Body of pancreas (tissue), 4 donors: ENCODE measurements at places on chromosomes 13 and 19. TPM values are rescaled to one million over a fixed set of nuclear protein-coding genes. Genes with fewer than 3 reads are reported as not detected.

The SAMD1 gene
- 11.2 TPM for total RNA-seq

The CGB3 gene
- not detected for total RNA-seq

The NCAN gene
- not detected for total RNA-seq

The PLIN5 gene
- total RNA-seq, result 132 TPM

The CGB5 gene
- total RNA-seq, result not detected

The IL11 gene
- total RNA-seq, result not detected

The COL5A3 gene
- 9.6 TPM for total RNA-seq

GRCh38 chr19:35322014-35322413 lies 7.0 kb upstream of the CD22 start:
- H3K4me1 ChIP-seq, result no peaks in the 10 kb centered on the region
- H3K4me3 ChIP-seq, result no peak overlapping the region
- no peaks in the 10 kb centered on the region for H3K36me3 ChIP-seq
- no peaks in the 10 kb centered on the region for H3K27me3 ChIP-seq

DNA sequence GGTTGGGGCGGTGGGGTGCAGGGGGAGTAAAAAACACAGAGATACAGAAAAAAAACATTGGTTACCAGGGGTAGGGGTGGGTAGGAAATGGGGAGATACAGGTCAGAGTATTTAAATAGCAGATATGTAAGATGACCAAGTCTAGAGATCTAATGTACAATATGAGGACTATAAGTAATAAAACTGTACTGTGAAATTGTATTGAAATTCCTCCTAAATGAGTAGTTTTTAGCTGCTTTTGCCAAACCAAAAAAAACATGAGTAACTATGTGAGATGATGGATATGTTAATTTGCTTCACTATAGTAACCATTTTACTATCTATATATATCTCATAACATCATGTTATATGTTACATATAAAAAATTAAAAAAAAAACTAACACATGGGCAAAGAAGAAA lies 29.6 kb downstream of the VWA8 start:
- DNase-seq, result no peak
- H3K36me3 ChIP-seq, result no peaks in the 10 kb centered on the region
- no peaks in the 10 kb centered on the region for H3K4me1 ChIP-seq
- no peak overlapping the region for H3K27ac ChIP-seq

- no peak for DNase-seq
- H3K27me3 ChIP-seq, result no peaks in the 10 kb centered on the region
- no peaks in the 10 kb centered on the region for H3K36me3 ChIP-seq
- H3K4me1 ChIP-seq, result no peaks in the 10 kb centered on the region
- H3K4me3 ChIP-seq, result no peak overlapping the region
- no peak overlapping the region for H3K27ac ChIP-seq
Measured at GRCh38 chr13:74046431-74046830, 87.8 kb downstream of the KLF12 start.

DNA sequence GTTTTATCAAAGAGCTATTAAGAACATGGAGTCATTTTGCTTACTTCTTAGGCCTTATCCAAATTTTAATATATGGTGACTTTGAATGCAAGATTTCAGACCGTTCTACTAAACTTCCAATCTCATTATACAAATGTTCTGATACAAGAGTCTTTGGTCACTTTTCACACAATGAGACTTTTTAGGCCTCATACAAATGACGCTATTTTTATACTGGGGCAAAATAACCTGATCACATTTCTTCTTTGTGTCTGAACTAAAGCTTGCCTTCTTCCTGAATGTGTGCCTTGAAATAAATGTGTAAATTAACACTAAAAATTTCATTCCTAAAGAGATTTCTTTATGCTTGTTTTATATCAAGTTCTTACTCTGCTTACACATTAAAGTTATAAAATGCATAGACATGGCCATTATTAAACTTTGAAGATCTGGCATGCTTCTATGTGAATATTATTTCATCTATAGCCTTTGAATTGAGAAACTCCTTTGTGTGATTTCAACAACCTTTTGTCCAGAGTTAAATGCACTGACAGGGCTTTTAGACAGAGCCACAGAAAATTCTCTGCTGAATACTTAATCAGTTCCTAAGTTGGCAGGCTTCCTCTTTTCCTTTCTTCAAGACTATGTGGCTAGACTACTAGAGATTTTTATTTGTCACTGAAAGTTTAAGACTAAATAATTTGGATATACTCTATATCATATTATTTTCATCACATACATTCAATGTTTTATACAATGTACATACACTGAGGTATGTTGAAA lies 86.1 kb downstream of the EDNRB start:
- H3K27me3 ChIP-seq, result no peaks in the 10 kb centered on the region
- H3K4me3 ChIP-seq, result no peak overlapping the region
- no peak for DNase-seq
- no peaks in the 10 kb centered on the region for H3K36me3 ChIP-seq
- no peaks in the 10 kb centered on the region for H3K4me1 ChIP-seq

GRCh38 chr13:43141685-43142084 lies 118.3 kb downstream of the DNAJC15 start:
- H3K27ac ChIP-seq, result no peak overlapping the region
- H3K36me3 ChIP-seq, result no peaks in the 10 kb centered on the region
- H3K4me1 ChIP-seq, result no peaks in the 10 kb centered on the region
- DNase-seq, result no peak

GRCh38 chr13:114067381-114067885 lies 65.0 kb downstream of the RASA3 start:
- no peak overlapping the region for H3K27ac ChIP-seq
- no peaks in the 10 kb centered on the region for H3K27me3 ChIP-seq
- DNase-seq, result no peak

DNA sequence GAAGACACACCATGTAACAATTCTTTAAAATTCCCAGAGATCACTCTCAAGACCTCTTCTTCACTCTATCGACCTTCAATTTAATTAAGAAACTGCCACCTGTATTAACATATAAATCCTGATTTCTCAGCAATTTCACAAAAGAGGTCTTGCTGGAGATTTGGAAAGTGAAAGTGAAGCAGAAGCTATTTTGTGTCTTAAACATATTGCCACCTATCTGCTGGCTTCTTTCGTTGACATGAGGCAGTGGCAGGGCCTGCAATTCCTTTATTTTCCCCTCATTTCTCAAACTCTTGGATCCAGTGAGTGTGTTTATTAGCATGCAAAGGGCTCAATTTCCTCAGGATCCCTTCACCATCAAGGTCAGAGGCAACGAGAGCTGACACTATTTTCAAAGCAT lies 780.2 kb upstream of the SLITRK1 start:
- no peaks in the 10 kb centered on the region for H3K27me3 ChIP-seq
- H3K27ac ChIP-seq, result no peak overlapping the region
- H3K4me1 ChIP-seq, result peaks cover 10% of the 10 kb centered on the region
- no peak overlapping the region for H3K4me3 ChIP-seq

- H3K4me1 ChIP-seq, result no peaks in the 10 kb centered on the region
- H3K36me3 ChIP-seq, result no peaks in the 10 kb centered on the region
- H3K27ac ChIP-seq, result no peak overlapping the region
Measured at GRCh38 chr13:111365149-111366005, 44.9 kb downstream of the TEX29 start.

- no peak overlapping the region for H3K27ac ChIP-seq
- no peak for DNase-seq
- no peaks in the 10 kb centered on the region for H3K4me1 ChIP-seq
Measured at GRCh38 chr13:62387647-62388046, 972.0 kb upstream of the PCDH20 start.

GRCh38 chr13:51630288-51630615 lies 46.0 kb downstream of the WDFY2 start:
- H3K27me3 ChIP-seq, result no peaks in the 10 kb centered on the region
- DNase-seq, result no peak
- H3K27ac ChIP-seq, result no peak overlapping the region
- no peak overlapping the region for H3K4me3 ChIP-seq
- no peaks in the 10 kb centered on the region for H3K36me3 ChIP-seq

DNA sequence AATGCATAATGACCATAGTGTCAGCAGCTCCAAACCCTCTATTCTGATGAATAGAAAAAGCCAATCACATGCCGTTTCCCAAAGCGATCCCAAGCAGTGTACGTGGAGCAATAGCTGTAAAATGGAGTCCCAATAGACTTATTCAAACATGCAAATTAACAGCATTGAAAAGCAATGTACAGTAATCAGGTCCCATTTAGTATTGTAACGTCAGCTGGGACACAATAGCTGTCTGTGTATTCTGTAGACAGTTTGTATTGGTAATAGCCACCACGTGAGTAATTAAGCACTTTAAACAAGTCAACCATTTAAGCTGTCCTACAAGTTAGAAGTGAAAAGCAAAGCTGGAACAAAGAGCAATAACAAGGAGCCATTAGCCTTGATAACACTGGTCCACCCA lies 698.2 kb downstream of the PCDH17 start:
- no peak for DNase-seq
- H3K4me3 ChIP-seq, result no peak overlapping the region
- no peaks in the 10 kb centered on the region for H3K27me3 ChIP-seq

GRCh38 chr19:56099638-56100539 lies 21.2 kb downstream of the ZNF787 start:
- no peak overlapping the region for H3K4me3 ChIP-seq
- H3K4me1 ChIP-seq, result peaks cover 6% of the 10 kb centered on the region
- H3K27ac ChIP-seq, result no peak overlapping the region

DNA sequence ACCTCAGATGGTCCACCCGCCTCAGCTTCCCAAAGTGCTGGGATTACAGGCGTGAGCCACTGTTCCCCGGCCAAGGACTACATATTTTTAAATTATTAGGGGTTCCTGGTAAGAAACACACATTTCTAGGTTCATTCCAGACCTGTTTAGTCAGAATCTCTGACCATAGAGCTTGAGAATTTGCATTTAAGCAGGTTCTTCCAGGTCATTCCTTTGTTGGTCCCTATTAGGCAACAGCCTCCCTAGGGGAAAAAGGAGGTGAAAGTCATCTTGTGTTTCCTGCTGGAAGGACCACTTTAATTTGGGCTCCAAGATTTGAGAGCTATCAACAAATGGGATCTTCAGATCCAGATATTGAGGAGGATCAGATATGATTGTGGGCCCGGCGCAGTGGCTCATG lies 16.3 kb downstream of the S1PR2 start:
- H3K27ac ChIP-seq, result no peak overlapping the region
- no peaks in the 10 kb centered on the region for H3K4me1 ChIP-seq
- H3K36me3 ChIP-seq, result no peaks in the 10 kb centered on the region
- H3K27me3 ChIP-seq, result no peaks in the 10 kb centered on the region

DNA sequence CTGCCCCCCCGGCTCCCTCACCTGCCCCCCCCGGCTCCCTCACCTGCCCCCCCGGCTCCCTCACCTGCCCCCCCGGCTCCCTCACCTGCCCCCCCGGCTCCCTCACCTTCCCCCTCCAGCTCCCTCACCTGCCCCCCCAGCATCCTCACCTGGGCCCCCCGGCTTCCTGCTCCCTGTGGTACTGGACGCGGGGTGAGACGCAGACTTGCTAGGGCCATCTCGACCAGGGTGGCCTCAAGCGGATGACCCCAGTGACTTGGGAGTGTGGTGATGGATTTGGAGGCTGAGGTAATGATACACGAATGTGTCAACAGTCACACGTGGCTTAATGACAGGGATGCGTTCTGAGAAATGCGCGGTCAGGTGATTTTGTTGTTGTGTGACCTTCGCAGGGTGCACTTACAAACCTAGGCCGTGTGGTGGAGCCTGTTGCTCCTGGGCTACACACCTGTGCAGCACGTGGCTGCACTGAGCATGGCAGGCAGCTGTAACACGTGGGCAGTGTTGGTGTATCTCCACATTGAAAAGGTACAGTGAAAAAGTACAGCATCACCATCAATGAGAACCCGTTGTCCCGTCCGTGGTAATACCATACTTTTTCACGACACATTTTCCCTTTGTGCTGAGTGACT lies 197.8 kb downstream of the TEX29 start:
- no peaks in the 10 kb centered on the region for H3K27me3 ChIP-seq
- no peak overlapping the region for H3K4me3 ChIP-seq
- H3K36me3 ChIP-seq, result no peaks in the 10 kb centered on the region
- H3K4me1 ChIP-seq, result no peaks in the 10 kb centered on the region

DNA sequence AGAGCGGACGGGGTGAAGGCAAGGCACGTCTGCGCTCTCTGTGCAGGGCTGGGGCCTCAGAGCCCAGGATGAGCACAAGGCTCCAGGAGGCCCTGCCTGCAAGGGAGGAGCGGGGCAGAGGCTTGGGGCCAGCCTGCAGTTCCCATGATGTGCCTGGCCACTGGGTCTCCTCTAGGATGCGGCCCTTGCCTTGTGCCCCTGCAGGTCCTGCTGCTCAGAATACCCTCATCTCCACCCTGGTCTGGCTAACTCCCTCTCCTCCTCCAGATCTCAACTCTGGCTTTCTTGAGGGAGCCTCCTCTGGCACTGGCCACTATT lies 27.8 kb downstream of the ELAVL1 start:
- DNase-seq, result no peak
- H3K27ac ChIP-seq, result no peak overlapping the region
- H3K27me3 ChIP-seq, result no peaks in the 10 kb centered on the region
- no peaks in the 10 kb centered on the region for H3K4me1 ChIP-seq
- no peak overlapping the region for H3K4me3 ChIP-seq
- H3K36me3 ChIP-seq, result peaks cover 5% of the 10 kb centered on the region

- no peaks in the 10 kb centered on the region for H3K36me3 ChIP-seq
- H3K4me3 ChIP-seq, result no peak overlapping the region
- no peaks in the 10 kb centered on the region for H3K27me3 ChIP-seq
- no peak for DNase-seq
- no peak overlapping the region for H3K27ac ChIP-seq
Measured at GRCh38 chr13:42422681-42423080, 150.7 kb downstream of the AKAP11 start.

GRCh38 chr13:100100115-100100879 lies 11.4 kb downstream of the PCCA start:
- H3K27ac ChIP-seq, result peak overlapping the region; percentile 74
- H3K36me3 ChIP-seq, result no peaks in the 10 kb centered on the region
- H3K4me3 ChIP-seq, result no peak overlapping the region
- H3K4me1 ChIP-seq, result peaks cover 56% of the 10 kb centered on the region
- peak; percentile 61 for DNase-seq
- no peaks in the 10 kb centered on the region for H3K27me3 ChIP-seq

- H3K27me3 ChIP-seq, result no peaks in the 10 kb centered on the region
- DNase-seq, result peak; percentile 68
- H3K27ac ChIP-seq, result peak overlapping the region; percentile 89
- no peak overlapping the region for H3K4me3 ChIP-seq
Measured at GRCh38 chr19:38691938-38692457, 44.5 kb downstream of the ACTN4 start.

DNA sequence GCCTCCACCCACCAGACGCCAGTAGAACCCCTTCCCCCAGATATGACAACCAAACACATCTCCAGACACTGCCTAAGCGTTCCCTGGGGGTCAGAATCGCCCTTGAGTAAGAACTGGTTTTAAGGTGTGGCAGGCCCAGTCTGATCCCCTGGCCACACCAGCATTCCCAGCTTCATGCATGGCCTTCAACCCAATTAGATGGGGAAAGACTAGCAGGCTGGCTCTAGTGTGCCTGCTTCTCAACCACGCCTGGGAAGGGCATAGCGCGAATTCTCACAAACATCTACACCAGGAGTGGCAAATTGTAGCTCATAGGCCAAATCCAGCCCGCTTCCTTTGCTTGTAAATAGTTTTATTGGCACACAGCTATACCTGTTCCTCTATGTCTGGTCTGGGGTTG lies 13.6 kb downstream of the HAUS8 start:
- H3K36me3 ChIP-seq, result no peaks in the 10 kb centered on the region
- H3K4me1 ChIP-seq, result no peaks in the 10 kb centered on the region
- H3K27ac ChIP-seq, result no peak overlapping the region
- H3K4me3 ChIP-seq, result no peak overlapping the region
